ENCODE measurements at places on chromosomes 1 and 21. TPM values are rescaled to one million over a fixed set of nuclear protein-coding genes. Genes with fewer than 3 reads are reported as not detected.

The OR2M3 gene
- total RNA-seq, result not detected

The CBR3 gene
- 0.23 TPM for total RNA-seq

The MIXL1 gene
- 0.49 TPM for total RNA-seq

The CACNA1S gene
- 0.20 TPM for total RNA-seq

DNA sequence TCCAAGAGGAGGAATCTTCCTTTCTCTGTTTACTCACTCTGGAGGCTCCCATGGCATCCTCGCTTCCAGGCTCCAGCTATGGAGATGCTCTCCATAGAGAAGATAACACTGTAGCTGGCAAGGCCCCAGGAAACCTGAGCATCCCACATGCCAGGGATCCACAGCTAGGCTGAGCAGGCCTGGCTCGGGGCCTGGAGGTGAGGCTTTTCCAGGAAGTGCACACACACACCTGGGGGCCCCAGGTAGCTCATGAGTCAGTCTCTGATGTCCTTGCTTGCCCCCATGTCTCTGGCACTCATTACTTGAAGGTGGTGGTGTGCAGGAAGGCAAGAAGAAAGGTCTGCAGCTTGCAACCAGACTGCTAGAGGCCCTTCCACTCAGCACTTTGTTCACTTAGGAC, 5.5 kb upstream of the LCE5A start:
- no peak for DNase-seq

GRCh38 chr21:42362198-42362597, 4.1 kb downstream of the TFF1 start:
- DNase-seq, result no peak

GRCh38 chr1:36782085-36782484, 252.2 kb downstream of the GRIK3 start:
- DNase-seq, result no peak

GRCh38 chr1:7478809-7479499, 292.1 kb upstream of the VAMP3 start:
- peak; percentile 95 for DNase-seq

Measured in lung (tissue), 17 donors.